Stimulated activated CD8-positive, alpha-beta memory T cell treated with anti-CD3 and anti-CD28 coated beads, Interleukin-4, amount 100 ng/mL, for 24 hours (primary cell): ENCODE measurements at places on chromosomes 5 and 9.

GRCh38 chr5:106121972-106122605 lies 1548.6 kb downstream of the EFNA5 start:
- DNase-seq, result no peak

DNA sequence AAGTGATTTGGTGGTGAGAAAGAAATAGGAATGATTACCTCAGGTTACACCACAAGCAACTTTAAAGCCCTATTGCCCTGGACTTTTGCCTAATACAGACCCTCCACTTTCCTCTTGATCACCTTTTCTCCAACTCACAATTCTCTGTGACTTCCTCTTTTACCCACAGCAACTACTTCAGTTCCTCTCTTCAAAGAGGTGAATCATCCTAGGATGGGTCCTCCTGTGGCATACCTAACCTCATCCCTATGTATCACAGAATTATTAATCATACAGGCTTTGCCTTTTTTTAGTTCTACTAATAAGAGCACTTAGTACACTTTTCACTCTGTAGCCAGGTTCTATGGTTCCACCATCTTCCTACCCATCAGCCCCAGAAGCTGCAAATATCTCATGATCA lies 19.6 kb upstream of the INSL6 start:
- no peak for DNase-seq

- DNase-seq, result no peak
Observed at GRCh38 chr5:39370555-39371366, 6.5 kb upstream of the C9 start.

DNA sequence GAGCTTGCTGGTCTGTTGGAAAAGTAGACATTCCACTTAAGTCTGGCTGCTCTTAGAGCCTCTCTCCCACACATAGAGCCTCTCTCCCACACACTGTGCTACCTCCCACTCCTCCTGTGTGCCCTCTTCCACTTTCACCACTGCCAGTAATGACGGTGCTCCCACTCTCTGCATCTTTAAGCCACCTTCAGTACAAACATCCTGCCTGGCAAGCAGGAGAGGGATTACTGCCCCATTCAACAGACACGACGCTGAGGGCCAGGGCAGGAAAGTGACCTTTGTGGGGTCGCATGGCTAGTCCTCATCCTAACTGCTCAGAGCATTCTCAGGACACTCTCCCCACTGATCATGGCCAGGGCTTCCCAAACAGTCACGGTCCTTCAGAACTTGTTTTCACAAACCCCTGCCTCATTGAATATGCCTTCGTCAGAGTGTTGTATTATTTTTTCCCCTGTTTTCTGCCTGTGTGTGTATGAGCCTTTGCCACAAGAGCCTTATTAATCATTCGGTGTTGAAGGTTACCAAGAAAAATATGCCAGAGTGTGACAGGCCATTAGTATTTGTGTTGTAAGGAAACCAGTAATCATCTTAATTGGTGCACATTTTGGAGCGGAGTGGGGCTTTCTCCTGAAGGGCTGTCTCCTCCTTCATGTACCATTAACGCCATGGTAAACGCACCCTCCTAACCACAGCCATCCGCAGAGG lies 87.1 kb upstream of the SAP30L start:
- no peak for DNase-seq

DNA sequence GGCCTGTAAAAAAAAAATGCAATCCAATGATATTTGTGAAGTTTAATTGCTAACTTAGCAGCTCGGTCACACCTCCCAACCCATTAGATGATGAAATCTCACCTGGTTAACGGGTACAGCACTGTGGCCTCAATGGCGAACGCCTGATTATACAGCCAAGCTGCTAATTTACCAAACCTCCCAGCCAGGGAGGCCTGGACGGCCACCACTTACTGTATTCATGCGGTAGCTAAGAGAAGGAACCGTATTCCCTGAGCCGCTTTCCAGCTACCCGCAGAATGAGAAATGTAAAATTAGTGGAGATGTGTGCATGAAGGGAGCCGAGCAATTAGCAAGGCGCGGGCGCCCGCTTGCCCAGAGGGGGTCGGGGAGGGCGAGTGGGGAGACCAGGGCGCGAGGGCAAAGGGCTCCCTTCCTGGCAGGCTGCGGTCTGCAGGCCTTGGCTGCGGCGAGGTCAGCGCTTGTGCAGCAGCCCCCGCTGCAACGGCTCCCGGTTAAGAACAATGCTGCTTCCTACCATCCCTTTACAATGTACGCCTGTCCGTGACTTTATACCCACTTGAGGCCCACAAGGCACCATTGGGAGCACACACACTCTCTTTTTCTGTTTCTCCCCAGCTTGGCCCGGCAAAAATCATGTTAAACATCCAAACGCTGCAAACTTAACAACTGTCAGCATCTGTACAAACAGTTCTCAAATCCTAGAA lies 70.4 kb upstream of the TBCA start:
- DNase-seq, result no peak

- no peak for DNase-seq
Observed at GRCh38 chr5:163614787-163615186, 109.4 kb downstream of the MAT2B start.

GRCh38 chr9:108277216-108277615 lies 578.6 kb downstream of the ACTL7B start:
- DNase-seq, result no peak

- no peak for DNase-seq
Observed at GRCh38 chr5:123605822-123606221, 93.8 kb downstream of the CSNK1G3 start.

GRCh38 chr9:19154135-19154612 lies 26.9 kb upstream of the PLIN2 start:
- DNase-seq, result no peak

DNA sequence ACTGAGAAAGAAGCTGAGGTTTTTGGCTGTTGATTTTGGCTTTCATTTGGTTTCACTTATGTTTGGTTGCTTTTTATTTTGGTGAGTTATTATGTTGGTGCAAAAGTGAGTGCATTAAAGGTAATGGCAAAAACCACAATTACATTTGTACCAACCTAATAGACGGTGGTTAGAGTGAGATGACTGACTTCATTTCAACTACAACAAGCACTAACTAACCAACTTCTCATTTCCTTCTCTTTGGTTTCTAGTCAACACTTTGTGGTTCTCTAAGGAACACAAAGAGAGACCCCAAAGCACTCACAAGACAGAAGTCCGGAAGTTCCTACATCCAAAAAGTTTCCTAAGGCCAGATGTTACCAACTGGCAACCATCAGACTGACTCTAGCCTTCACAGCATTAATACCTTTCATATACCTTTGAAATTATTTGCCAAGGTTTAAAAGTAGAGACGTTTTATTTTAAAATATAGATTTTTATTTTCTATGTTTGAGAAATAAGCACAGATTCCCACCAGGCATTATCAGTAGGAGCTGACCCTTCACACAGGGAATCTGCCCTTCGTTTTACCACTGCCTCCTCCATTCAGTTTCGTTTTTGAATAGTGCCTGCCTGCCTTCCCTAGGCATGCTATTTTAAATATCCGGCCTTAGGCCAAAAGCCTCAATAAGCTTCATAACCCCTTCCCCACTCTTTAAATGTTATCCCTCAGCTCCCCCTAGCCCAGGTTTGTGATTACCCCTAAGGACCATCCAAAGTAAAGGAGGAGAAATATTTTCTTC lies 301.1 kb upstream of the PTGER4 start:
- DNase-seq, result no peak

DNA sequence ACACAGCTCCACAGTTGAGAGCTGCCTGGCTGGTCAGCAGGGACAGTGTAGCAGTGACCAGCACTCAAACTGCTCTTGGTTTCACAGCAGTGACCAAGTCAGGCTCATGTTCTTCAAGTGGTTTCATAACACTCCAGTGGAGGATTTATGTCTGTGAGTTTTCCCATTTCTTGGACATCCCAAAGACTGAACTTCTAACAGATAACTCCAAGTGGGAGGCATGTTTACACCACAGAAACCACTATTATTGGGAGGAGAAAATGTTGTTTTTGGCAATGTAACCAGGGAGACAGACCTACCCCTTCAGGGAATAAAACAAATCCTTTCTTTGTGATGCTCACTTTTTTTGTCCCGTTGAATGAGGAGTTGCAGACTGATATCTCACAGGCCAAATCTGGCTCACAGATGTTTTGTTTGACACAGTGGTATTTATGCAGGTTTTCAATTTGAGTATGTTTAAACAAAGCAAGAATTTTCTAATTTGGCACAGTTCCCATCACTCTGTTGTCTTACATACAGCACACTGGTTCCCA lies 141.5 kb downstream of the RMI1 start:
- DNase-seq, result no peak

GRCh38 chr5:80116000-80116399 lies 80.9 kb downstream of the THBS4 start:
- no peak for DNase-seq

GRCh38 chr9:106886111-106887046 lies 23.4 kb downstream of the ZNF462 start:
- no peak for DNase-seq
